Activated naive CD8-positive, alpha-beta T cell treated with anti-CD3 and anti-CD28 coated beads, Interleukin-2, amount 10 ng/mL, durations not matched to agents 7 days and 5 days (primary cell): ENCODE measurements at places on chromosomes 7 and 10. TPM values are rescaled to one million over a fixed set of nuclear protein-coding genes. Genes with fewer than 3 reads are reported as not detected.

Gene PIP
- not detected for total RNA-seq

Gene OPN4
- total RNA-seq, result not detected

Gene TTYH3
- 33.4 TPM for total RNA-seq

Gene KIF11
- 53.7 TPM for total RNA-seq

Gene DDC
- not detected for total RNA-seq

Gene SPAM1
- total RNA-seq, result not detected

Gene GFRA1
- not detected for total RNA-seq

Gene SYT15B
- 0.47 TPM for total RNA-seq

Gene SFTPA1
- not detected for total RNA-seq

Gene LRRN3
- 187 TPM for total RNA-seq

Gene DUSP5
- 23.1 TPM for total RNA-seq

Gene TRPV5
- total RNA-seq, result not detected

Gene MCM10
- total RNA-seq, result 45.0 TPM

Gene ELN
- total RNA-seq, result not detected

Gene SEC31B
- total RNA-seq, result 168 TPM

Gene SHH
- not detected for total RNA-seq

Gene TMEM270
- not detected for total RNA-seq

Gene CCL24
- total RNA-seq, result not detected

Gene LRRTM3
- not detected for total RNA-seq

Gene FAM221A
- total RNA-seq, result 6.2 TPM

Gene CISD1
- 23.9 TPM for total RNA-seq

Gene PDZD7
- 1.1 TPM for total RNA-seq

Gene ANXA8
- total RNA-seq, result 0.19 TPM

Gene CHN2
- 7.2 TPM for total RNA-seq

Gene ZNF485
- 6.6 TPM for total RNA-seq

Gene SLC13A4
- not detected for total RNA-seq

Gene ZNF862
- 44.1 TPM for total RNA-seq

Gene CALHM1
- total RNA-seq, result 0.94 TPM

Gene CRPPA
- total RNA-seq, result 0.89 TPM

Gene WAPL
- total RNA-seq, result 52.9 TPM

Gene CCDC71L
- total RNA-seq, result 22.3 TPM
